Activated CD4-positive, CD25-positive, alpha-beta regulatory T cell (primary cell): ENCODE measurements at places on chromosomes 5 and 9.

DNA sequence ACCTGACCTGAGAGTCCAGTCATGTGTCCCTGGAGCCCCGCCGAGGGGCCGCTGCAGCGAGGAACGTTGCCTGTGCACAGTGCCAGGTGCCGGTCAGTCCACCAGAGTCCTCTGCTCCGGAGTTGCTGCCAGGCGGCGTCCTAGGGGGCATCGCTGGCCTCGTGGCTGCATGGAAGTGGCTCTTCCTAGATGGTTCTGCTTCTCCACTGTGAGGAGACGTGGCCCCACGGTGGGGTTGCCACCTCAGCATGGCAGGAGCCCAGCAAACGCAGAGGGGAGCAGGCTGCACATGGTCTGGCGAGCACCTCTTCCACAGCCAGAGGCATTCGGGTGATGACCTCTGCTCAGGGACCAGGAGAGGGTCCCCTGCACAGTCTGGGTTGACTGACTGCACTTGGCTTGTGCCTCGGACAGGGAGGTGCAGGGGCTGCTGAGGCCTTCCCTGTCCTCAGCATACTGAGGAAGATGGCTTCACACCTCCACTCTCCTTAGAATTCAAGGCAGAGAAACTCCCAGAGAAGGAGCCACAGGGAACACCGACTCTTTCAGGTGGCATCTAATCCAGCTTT lies 25.9 kb upstream of the POMT1 start:
- DNase-seq = no peak

GRCh38 chr5:139642213-139642612 lies 5.9 kb upstream of the CXXC5 start:
- DNase-seq = no peak

DNA sequence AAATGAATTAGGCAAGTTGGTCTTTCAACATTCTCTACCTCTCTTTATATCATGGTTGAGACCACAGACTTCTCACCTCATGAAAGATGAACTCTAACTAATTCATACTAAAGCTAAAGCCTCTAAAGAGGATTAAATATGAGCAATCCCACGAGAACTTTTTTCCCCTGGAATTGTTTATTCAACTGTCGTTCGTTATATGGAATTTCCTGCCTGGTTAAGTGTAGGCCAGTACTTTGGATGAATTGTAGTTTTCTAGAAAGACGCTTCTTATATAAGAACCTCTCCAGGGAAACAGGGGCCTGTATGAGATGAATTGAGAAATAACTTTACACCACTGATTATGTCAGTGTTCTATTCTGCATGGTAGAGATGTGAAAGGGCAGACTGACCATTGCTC lies 42.9 kb downstream of the PDCD1LG2 start:
- DNase-seq = no peak

DNA sequence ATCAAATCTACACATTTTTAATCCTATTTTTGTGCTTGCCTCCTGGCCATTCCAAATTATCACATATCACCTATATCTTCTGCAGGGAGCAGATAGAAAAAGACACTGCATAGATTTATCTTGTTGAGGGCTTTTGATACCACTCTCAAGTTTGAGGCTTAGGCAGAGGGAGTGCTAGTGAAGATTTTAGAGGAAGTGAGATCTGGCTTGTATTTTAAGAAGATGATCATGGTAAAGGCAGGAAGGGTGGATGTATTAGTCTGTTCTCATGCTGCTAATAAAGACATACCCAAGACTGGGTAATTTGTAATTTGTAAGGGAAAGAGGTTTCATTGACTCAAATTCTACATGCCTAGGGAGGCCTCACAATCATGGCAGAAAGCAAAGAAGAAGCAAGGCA lies 220.9 kb upstream of the TUT7 start:
- no peak for DNase-seq

DNA sequence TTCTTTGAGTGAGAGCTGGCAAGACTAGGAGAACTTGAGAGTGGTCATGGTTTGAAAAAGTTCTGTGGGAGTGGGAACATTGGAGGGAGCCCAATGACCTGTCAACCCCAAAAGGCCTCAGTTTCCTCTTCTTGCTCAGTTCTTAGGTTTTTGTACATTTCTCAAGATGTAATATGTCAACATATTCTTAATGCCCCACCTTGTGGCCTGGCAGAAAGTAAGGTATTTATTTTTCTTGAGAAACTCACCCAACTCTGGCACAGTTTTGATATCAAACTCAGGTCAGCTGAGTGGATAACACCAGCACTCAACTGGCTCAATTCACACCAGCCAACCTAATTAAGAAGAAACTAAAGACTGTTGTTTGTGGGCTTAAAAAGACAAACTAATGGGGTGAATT lies 123.0 kb upstream of the SLC27A6 start:
- DNase-seq = no peak

GRCh38 chr9:129317179-129318011 lies 139.3 kb upstream of the IER5L start:
- DNase-seq = no peak

GRCh38 chr5:180316586-180316985 lies 24.7 kb upstream of the MAPK9 start:
- no peak for DNase-seq

DNA sequence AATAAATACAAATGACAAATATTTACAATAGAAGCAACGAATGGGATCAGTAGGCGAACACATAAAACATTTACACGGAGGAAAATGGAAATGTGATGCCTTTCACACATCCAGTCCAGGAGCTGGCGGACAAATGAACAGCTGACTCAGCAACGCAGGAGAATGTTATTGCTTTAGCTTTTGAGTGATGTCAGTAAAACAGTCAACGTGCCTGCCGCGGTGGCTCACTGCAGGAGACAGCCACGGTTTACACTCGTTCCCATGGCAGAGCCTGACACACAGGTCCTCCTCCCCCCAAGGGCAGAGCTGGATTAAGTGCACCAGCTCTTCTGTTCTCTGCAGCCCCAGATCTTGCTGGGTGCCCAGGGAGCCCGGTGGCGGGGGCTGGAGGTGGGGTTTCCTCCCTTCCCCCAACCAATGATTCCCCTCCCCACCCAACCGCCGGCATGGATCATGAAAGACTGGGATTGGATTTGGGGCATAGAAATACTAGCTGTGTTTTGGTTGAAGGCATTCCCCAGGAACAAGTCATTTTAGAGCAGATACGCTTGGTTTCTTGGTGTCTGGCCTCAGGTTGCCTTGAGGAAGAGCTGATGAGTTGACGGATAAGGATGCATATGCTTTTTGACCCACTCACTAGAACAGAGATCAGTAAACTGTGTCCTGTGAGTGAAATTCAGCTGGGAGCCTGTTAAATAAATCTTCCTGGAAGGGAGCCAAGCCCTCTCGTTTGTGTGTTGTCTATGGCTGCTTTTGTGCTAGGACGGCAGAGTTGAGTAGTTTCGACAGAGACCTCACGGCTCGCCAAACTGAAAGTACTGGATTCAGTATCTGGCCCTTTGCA lies 12.5 kb downstream of the STC2 start:
- no peak for DNase-seq

DNA sequence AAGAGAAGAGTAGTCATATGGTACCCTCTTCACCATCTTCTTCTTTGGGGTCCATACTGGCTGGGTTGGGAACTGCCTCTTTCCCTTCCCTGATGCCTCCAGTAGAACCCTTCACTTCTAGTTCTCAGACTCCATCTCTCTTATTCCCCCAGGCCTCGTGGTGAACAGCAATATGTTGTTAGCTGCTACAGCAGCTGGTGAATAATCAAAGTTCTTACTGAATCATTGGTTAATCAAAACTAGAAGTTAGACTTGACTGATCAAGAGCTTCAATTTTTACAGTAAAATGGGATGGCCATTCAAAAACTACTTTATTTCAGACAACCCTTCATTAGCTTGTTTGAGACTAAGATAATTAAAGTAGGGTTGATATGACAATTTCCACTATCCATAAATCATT lies 190.9 kb upstream of the GNA14 start:
- DNase-seq = no peak

- no peak for DNase-seq
Observed at GRCh38 chr9:87193925-87194868, 246.9 kb upstream of the GAS1 start.

GRCh38 chr5:176902911-176903664 lies 3.9 kb upstream of the HK3 start:
- DNase-seq = no peak

DNA sequence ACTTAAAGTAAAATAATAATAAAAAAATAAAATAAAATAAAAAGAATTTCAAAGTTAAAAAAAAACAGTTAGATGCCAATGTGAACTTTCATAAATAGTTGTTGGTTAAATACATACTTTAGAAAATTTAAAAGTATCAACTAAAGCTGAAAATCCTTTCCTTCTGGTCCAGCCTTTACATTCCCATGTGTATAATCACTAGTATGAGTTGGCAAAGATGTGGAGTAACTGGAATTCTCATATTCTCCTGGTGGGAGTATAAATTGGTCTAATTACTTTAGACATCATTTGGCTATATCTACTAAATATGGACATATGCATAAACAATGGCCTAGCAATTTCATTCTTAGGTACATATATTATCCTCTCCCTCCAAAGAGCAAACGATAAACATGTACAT lies 619.9 kb downstream of the PTPRD start:
- no peak for DNase-seq

GRCh38 chr9:36401164-36401740 lies 1.2 kb upstream of the RNF38 start:
- peak; percentile 81 for DNase-seq

GRCh38 chr5:65862384-65862783 lies 64.0 kb upstream of the ERBIN start:
- no peak for DNase-seq

DNA sequence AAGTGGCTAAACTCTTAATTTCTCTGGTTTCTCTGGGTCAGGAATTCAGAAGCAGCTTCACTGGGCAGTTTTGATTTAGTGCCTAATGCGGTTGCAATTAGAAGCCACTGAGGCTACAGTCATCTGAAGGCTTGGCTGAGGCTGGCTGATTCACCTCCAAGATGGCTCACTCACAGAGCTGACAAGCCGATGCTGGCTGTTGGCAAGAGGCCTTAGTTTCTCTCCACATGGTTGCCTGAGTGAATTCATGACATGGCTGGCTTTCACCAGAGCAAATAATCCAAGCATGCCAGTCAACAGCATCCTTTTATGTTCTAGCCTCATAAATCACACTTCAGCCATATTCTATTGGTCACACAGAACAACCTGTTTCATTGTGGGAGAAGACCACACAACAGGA lies 2.8 kb upstream of the CDK7 start:
- DNase-seq = no peak

- DNase-seq = no peak
Observed at GRCh38 chr5:65978251-65978650, 51.9 kb downstream of the ERBIN start.

DNA sequence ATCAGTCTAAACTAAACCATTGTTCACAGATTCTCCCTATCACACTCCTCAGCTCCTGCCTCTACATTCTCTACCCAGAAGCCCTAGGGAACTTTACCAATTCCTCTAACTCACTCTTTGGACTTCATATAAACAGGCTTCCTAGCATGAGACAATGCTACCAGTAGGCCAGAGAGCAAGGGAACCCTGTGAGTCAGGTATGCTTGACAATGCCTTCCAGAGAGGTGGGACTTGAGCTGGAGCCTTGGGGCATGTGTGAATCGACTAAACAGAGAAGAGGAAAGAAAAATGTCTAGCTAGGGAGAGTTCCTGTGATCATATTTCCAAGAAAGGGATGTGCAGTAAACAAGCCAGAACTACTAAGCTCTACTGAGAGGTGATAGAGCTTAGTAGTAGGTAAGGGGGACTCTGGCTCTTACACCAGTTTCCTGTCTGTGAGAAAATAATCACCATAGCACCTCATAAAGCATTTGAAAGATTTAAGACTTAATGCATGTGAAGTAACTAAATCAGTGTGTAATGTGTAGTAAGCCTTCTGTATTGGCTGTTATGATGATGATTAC lies 6.4 kb upstream of the RFK start:
- DNase-seq = no peak

GRCh38 chr9:134871697-134872340 lies 8.8 kb upstream of the FCN2 start:
- DNase-seq = no peak

DNA sequence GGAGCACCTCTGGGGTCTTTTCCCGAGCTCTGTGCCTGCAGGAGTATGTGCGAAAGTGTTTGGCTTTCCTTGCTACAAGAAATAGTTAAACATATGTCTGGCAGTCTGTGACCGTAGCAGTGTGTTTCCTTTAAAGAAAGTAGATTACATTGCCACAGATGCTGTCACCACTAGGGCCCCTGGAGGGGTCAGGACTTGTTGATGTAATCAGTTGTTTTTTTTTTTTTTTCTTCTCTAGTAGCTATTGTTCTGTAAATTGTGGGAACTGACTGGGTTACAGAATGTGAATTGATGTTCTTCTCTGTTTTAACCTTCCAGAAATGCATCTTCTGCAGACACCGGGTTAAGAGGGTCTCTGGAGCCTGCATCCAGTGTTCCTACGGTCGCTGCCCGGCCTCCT lies 345.6 kb downstream of the KDM4C start:
- DNase-seq = no peak

- no peak for DNase-seq
Observed at GRCh38 chr5:116358911-116359418, 215.7 kb downstream of the SEMA6A start.

DNA sequence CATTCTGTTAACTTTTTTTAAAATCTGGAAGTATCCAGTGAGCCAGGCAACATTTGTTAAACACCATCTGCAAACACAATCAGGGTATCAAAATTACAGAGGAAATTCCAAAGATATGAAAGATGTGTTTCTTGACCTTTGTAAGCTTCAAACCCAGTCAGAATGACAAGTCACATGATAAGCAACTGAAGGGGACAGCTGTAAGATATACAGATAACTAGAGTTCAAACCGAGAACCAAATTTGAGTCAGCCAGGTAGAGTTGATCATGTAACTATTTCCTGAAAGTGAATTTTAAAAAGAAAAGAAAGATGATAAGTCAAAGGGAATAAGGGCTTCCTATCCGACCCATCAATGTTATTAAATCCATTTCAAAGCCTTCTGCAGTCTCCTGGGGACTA lies 196.2 kb downstream of the DEPDC1B start:
- no peak for DNase-seq

DNA sequence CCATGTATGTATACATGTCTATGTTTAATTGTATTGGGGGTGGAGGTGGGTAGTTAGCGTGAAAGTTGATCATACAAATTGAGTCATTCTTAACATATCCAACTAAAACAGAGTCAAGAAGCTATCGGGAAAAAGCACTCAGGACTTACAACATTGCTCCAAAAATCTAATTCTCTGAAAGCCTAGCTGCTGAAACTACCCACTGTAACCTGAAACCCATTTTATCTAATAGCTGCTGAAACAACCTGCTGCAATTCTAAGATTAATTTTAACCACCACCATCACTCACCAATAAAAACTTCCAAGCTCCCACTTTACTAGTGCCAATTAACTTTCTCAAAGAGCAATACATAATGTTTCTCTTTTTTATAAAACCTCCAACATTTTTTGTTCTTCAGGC lies 32.2 kb downstream of the KCNV2 start:
- no peak for DNase-seq
